Activated CD4-positive, CD25-positive, alpha-beta regulatory T cell (primary cell): ENCODE measurements at places on chromosomes 12 and 14.
A peak's percentile ranks its signal among the peaks of the same experiment; 100 is the strongest.

DNA sequence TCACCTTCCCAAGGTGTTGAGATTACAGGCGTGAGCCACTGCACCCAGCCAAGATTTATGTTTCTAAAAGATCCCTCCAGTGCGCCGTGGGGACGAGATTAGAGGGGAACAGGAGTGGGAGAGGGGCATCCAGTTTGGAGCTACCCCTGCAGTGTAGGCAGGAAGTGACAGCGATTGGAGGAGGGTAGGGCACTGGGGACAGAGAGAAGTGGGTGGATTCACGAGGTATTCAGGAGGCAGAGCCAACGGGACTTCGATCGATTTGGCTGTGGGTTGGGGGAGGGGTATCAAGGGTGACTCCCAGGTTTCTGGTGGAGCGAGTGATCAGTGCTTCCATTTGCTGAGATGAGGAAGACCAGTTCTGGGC lies 82.1 kb downstream of the CCDC92 start:
- no peak for DNase-seq

- no peak for DNase-seq
Measured at GRCh38 chr12:44127966-44128710, 292.3 kb downstream of the TMEM117 start.

DNA sequence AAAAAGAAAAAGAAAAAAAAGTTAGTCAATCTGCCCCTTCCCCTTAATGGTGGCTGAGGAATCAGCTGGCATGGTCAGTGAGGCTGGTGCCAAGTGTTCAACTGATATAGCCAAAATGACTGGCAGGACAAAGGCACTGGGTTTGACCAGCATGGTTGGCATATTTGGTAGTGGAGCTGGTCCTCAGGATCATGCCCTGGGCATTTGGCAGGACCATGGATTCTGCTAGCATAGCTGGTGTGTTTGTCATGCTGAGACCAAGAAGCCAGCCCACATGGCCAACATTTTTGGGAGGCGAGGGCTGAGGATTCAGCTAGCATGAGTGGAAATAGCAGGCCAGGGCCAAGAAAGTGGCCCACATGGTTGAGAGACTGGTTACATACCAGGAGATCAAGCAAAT lies 136.5 kb downstream of the FBXL14 start:
- no peak for DNase-seq

DNA sequence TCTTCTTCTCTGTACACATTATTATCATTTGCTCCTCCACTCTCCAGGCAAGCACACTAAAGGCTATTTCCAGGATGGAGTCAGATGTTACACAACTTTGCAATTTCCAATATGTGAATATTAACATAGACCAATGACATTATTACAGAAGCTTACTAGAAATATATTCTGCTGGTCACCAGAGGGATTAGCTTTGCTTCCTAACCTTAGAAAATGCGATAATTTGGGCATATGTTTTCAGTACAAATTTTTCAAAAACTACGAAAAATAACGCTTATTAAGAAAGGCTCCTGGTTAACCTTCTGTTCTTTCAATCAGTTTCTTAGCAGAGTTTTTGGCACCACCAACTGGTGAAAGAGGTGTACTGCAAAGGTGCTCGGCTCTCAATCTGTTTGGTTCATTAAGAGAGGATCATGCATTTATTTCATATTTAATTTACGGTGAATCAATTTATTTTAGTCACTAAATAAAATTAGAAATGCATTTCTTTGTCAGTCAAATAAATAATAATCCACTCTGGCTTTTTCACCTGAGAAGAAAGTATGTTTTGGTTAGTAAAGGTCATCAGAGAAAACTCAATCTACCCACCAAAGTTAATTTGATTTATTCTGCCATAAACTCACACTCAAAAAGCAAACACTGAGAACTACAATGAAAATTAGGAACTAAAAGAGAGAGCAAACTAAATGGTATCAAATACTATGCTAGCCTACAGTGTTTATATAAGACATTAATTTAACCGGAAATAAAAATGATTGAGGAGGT lies 39.2 kb downstream of the EFCAB11 start:
- DNase-seq, result peak; percentile 14

DNA sequence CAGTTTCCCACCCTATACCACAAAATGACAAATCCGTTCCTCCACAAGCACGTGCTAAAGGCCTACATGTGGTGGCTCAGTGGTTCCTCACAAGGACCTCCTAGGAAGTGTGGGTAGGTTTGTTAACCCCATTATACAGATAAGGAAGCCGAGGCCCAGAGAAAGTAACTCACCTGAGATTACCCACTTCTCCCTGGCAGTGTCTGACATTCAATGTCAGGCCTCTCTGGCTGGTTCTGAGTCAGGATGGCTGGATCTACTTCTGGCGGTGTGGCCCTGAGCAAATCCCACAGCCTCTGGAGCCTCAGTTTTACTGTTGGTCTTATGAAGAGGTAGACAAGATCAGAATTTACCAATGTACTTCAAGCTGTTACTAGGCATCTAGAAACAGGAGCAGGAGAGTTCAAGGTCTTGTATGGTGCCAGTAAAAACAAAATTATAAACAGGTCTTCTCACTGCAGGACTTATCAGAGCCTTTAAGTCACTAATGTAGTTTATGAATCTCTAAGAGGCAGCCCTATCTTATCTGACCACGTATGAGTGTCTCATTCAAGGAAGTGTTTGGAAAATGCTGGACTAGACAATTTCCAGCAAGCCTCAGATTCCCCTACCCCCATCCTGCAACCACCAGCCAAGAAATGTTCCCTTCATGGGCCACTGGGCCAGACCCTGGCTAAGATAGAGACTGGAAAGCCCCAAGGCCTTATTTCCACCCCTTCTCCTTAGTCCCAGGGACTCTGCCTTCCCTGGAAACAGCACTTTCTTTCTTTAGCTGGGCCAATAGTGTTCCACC lies 4.2 kb downstream of the HSPB8 start:
- DNase-seq, result no peak

- no peak for DNase-seq
Measured at GRCh38 chr14:92542766-92543554, 29.4 kb downstream of the RIN3 start.

DNA sequence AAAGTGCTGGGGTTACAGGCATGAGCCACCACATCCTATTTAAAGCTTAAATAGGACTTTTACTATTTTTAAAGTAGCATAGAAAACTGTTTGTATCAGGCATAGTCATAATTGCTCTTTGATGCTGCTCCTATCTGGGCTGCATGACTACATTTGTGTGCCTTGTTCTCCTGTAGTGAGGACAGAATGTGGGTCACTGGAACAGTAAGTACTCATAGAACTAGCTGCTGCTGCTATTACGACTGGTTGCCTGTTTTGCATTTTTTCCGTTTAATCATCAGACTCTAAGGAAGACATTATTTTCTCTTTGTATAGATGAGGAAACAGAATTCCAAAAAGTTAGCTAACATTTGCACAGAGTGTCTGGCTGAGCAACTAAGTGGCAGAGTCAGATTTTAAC lies 42.8 kb downstream of the ZC3H14 start:
- no peak for DNase-seq
